ENCODE measurements at places on chromosomes 12 and 14.

DNA sequence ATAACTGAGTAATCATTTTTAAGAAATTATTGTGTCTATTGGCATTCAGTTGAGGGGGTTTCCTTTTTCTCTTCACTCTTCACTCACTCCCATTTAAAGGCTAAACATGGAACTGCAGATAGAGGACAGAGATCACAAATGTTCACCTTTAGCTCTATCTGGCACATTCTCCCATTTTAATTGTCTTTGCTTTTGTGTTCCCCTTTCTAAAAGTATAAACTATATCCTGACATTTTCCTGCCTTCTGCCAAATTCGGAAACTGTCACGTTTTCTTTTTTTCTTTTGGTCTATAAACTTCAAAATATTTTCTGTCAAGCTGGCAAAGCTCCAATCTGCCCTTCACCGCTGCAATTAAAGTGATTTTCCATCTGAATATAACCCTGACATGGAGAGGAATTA is 219.8 kb upstream of the CDKN3 start:
- DNase-seq: no peak

GRCh38 chr12:116797885-116798284 is 59.8 kb downstream of the RNFT2 start:
- no peak for DNase-seq

DNA sequence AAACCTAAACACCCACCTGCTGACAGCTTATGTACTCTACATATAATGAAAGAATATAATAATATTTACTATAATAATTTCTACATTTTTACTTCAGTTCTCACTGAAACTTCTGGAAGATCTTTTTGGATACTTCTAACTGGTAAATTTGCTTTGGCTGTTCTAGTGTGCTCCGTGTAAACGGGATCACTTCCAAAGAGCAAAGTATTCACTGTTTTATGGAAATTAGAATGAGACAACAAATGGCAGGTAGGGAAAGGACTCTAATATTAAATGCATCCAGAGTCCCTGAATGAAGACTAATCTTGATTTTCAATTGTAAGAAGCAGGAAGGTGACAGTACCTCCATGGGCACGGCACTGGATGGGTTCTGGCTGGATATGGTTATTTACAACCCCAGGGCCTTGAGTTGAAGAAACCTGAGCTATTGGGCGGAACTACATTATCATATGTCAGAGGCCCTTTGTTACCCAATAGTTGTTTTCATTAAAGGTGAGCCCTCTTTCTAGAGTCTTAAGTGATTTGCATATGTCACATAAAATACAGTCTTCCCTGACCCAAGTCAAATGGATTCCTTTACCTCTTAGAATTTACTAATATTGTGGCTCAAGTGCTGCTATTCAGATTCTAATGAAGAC is 10.7 kb downstream of the ERP29 start:
- no peak for DNase-seq

DNA sequence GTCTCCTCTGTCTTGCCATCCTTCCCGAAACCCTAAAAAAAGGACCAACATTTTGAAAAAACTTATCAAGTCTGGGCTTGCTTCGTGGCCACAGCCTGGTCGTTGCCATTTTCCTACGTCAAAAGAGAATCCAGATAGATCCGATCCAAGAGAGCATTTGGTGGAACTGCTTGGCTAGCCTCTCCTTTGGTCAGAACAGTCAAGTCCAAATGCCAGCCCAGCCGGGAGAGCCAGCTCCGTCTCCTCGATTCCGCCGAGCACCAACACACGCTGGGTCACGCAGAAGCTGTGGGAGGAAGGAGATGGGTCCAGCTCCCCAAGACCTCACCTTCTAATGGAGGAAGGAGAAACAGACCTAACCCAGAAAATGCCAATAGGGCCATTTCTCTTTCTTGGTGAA is 9.3 kb upstream of the PRIMA1 start:
- DNase-seq: no peak

DNA sequence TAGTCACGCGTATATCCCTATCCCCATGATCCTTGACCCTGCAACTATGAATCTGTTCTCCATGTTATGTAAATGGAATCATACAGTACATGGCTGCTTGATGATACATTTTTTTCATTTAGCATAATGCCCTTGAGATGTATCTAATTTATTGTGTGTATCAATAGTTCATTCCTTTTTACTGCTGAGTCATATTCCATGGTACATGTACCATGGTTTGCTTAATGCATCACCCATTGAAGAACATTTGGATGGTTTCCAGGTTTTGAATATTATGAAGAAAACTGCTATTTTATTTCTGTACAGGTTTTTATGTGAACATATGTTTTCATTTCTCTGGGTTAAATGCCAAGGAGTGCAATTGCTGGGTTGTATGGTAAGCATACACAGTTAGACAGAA is 4.0 kb upstream of the RNASE10 start:
- DNase-seq: peak; percentile 47

DNA sequence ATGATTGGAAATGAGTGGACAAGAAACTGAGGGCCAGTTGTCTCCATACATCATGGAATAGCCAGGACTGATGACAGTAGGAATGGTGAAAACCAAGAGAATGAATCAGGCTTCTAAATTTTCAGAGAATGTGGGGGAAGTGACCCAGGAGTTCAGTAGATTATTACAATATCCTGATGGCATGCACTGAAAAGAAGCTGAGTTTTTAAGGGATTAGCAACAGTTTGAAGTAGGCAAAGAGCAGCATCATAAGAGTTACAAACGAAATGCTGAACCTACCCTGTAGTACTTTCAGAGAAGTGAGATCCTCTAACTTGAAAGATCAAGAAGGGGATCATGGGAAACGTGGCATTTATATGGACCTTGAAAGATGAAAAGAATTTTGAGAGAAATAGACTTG is 13.2 kb downstream of the SLC2A14 start:
- peak; percentile 65 for DNase-seq

- no peak for DNase-seq
Measured at GRCh38 chr12:124273630-124274029, 21.3 kb upstream of the RFLNA start.

GRCh38 chr12:106634206-106634605 is 51.4 kb downstream of the RFX4 start:
- no peak for DNase-seq

DNA sequence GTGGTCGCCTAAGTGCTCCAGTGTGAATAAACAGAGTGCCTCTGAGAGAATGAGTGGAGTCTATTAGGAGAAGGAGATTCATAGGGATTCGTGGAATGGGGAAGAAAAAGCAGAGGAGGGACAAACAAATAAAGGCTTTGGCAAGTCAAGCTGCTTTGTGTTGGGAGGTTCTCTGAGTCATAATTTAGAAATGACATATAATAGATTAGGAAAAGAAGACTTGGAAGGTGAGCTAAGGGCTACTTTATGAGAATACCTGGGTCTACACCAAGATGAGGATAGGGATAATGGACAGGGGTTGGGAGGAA is 6.4 kb upstream of the NTN4 start:
- no peak for DNase-seq

GRCh38 chr12:53096089-53096741 is 1.3 kb upstream of the IGFBP6 start:
- peak; percentile 82 for DNase-seq

DNA sequence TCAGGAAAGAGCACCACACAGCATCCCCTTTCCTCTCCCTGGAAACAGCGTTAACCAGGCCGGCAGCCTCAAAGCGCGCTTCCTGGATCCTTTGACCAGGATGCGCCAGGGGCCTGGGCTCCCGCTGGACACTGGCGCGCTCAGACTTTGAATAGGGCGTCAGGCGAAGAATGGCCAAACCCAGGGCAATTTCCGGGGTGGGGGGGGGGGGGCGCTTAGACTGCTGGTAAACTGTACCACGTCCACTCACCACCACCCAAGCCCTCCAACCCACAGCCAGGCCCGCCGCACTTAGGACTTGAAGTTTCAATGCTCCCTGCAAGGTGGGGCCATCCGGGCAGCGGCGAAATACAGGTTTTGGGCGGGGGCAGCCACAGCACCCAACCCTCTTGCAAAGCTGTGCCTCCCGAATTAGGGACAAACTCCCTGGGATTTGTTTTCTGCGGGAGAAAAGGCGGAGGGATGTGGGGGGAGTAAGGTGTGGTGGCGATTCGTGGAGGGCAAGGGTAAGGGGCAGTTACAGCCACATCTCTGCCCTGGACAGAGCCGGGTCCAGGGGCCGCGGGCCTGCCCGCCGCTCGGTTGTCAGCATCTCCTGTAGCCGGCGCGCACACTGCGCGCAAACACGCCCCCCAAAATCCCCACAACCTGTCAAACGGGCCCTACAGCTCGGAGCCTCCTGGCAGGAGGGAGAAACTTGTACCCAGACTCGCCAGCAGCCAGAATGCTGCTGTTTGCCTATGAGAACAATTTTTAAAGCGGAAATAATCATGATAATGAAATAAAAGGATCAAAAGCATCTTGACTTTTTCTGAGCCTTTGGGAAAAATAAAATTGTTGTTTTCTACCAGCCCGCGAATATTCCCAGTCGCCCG is 958 bp downstream of the RTN1 start:
- no peak for DNase-seq

GRCh38 chr14:57254884-57255283 is 13.8 kb downstream of the EXOC5 start:
- no peak for DNase-seq

GRCh38 chr14:102867826-102868580 is 54.5 kb upstream of the AMN start:
- DNase-seq: no peak

- no peak for DNase-seq
Measured at GRCh38 chr12:117901631-117902030, 67.2 kb downstream of the KSR2 start.

- DNase-seq: no peak
Measured at GRCh38 chr12:25718081-25718731, 165.1 kb upstream of the LMNTD1 start.

DNA sequence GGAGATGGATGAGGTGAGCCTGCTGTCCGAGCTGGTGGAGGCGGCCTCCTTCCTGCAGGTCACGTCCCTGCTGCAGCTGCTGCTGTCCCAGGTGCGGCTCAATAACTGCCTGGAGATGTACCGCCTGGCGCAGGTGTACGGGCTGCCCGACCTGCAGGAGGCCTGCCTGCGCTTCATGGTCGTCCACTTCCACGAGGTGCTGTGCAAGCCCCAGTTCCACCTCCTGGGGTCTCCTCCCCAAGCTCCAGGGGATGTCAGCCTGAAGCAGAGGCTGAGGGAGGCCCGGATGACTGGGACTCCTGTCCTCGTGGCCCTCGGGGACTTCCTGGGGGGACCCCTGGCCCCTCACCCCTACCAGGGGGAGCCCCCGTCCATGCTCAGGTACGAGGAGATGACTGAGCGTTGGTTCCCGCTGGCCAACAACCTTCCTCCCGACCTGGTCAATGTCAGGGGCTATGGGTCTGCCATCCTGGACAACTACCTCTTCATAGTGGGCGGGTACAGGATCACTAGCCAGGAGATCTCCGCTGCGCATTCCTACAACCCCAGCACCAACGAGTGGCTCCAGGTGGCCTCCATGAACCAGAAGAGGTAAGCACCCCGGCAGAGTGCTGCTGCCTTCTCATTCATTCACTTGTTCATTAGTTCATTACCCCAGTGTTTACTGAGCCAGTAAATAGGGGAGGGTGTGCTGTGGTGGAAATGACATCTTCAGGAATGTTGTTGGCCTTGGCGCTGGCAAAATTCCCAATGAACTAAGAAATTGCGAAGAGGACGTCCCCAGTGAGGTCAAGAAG is 774 bp upstream of the MANSC4 start:
- no peak for DNase-seq

DNA sequence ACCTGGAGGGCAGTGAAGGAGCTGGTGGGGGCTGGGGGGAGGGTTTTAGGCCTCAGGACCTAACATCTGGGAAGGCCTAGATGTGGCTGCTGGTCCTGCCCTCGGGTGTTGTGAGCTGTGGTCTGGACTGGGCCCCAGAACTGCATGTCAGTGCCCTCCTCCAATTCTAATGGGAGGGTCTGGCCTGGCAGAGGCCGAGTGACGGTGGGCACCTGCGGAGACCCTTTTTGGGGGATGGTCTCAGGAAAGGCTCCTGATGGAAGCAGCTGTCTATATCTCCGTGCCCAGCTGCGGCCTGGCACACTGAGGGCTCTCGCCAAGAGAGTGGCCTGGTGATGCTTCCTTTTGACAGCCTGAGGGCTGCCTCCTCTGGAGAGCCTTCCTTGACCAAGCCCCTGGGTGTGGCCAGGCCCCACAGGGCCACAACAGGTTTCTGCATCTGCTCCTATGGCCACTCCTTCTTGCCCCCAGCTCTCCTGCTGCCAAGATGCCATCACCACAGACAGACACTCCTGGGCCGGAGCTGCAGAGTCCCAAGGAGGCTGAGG is 5.3 kb downstream of the EXOC3L4 start:
- DNase-seq: no peak
